DMS79 treated with DMSO at 0.1 percent for 48 hours (cell line): ENCODE measurements at places on chromosomes 4 and X.

GRCh38 chrX:77447653-77448569, 722 bp downstream of the FGF16 start:
- DNase-seq = no peak

DNA sequence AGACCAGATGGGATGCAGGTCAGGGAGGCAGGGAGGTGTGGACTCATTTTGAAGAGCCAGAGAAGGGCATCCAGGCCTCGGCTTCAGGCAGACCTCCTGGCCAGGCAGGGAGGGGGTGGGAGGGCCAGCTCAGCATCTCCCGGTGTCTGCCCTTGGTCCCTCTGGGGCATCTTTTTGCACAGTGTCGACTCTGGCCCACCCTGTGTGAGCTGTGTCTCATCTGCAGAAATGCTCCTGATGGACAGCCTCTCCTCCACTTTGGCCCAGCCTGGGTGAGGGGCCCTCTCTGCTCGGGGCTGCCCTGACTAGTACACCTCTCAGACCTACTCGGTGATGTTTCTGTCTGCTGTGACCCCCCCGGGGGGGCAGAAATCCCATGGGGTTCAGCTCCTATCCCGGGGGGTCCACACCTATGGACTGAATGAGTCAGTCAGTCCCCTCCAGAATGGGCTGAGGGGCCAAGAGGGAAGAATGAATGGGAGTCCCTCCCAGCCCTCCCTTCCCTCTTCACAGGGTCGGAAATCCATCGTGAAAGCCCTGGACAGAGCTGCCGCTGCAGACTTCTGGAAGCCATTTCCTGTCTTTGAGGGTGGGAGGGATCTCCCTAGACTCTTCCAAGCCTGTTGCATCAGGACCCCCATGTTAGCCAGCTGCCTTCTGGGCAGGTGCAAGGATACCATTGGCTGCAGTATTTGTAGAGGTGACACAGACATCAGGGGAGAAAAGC, 196.7 kb upstream of the PSAPL1 start:
- no peak for DNase-seq

- DNase-seq = no peak
Observed at GRCh38 chr4:3385711-3386420, 55.9 kb upstream of the HGFAC start.

DNA sequence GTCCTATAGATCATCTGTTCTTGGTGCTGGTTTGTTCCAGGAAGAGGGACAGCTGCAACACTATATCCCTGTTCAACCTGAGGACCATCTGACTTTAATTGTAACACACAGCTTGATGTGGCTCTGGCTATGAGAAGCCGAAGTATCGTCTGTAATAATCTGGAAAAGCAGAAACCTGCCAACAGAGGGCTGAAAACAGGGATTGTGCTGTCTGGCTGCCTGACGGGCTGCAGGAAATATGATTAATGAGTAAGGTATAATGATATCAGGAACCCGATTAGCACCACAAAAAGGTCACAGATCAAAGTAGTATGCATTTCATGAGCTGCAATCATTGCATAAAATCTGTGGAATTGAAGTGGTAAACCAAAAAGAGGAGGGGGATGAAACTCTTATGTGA, 170.4 kb upstream of the MAB21L2 start:
- no peak for DNase-seq

DNA sequence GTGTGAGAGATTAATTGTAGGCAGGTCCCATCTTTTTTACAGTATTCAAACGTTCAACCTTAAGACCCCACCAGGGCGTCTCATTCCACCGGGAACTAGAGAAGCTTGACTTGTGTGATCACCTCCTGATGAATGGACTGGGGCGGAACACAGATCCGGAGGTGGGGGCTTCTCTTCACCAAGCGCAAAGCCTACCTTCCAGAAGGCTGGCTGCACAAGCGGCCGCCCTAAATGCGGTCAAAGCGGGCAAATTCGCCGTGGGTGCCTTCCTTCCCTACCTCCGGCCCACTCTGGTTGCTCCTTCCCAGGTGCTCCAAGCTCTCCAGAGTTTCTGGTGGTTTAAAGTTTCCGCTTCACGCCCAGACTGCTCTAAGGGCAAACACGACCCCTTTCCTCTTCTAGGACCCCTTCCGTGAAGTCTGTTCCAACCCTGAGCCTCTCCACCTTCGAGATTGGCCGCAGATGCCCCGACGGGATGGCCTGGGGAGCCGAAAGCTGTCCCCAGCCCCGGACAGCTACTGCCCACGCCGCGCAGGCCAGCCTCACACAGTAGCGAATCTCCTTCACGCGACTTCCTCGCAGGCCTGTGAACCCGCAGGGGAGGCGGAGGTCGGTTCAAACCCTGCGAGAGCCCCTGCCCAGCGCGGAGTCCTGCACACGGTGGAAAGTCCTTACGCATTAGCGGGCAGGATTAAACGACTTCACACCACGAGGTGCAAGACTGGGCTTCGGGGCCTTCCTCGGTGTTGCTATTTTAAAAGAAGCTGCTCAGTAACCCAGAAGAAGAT, 1.6 kb upstream of the WWC2 start:
- no peak for DNase-seq

- no peak for DNase-seq
Observed at GRCh38 chr4:128284317-128284716, 3.3 kb downstream of the PGRMC2 start.

- DNase-seq = no peak
Observed at GRCh38 chr4:3414421-3415279, 27.1 kb upstream of the HGFAC start.

- DNase-seq = no peak
Observed at GRCh38 chr4:140688711-140689598, 67.2 kb downstream of the TBC1D9 start.

DNA sequence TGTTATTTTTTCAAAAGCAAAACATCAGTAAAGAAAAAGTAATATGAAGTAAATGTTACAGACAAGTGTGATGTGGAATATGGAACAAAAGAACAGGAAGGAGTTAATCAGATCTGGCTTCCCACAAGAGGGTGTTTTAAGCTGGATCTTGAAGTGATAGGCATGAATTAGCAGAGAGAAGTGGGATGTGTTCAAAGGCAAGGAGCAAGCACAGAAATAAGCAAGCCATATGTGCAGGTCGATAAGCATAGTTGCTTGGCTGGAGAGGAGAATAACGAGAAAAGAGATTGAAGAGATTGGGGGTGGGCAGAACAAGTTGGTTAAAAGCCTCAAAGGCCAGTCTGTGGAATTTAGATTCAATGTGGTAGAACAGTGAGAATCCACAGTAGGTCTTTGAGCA, 60.9 kb upstream of the PRPS1 start:
- DNase-seq = peak; percentile 68

DNA sequence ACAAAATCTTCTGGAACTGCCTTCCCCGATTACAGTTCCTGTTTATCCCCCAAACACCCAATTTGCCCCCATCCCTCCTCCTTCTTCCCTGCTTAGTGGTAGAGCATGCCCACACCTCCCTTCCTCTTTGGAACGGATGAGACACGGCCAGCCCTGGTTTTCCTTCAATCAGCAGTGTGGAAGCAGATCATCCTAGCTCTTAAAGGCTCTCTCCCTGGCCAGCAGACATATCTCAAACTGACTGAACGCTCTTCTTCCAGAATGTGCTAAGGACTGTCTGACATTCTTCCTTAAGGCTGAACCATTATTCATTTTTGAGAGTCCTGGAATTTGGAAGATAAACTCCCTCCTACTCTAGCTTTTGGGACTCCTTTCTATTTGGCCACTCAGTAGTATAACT, 161.1 kb downstream of the TRIML1 start:
- DNase-seq = no peak

- no peak for DNase-seq
Observed at GRCh38 chrX:1911401-1912128, 296.7 kb downstream of the ASMT start.

GRCh38 chr4:150094676-150095075, 16.4 kb downstream of the DCLK2 start:
- DNase-seq = no peak

GRCh38 chr4:82797040-82797404, 1.6 kb downstream of the SCD5 start:
- DNase-seq = peak; percentile 70

DNA sequence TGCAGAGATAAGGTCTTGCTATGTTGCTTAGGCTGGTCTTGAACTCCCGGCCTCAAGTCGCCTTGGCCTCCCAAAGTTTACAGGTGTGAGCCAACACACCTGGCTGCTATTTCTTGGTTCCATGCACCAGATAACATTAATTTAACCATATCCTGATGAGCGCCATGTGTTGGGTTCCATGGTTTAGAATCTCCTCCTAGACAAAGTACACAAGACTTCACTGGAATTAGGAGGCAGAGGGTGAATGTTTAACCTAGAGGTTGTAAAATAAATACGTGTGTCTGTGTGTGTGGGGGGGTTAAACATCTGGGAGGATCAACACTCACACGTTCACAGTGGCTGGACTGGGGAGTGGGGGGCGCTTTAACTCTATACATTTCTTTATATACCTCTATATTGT, 32.4 kb upstream of the SORCS2 start:
- no peak for DNase-seq
